Activated naive CD8-positive, alpha-beta T cell treated with anti-CD3 and anti-CD28 coated beads, Interleukin-2, amount 50 U/mL, for 24 hours (primary cell): ENCODE measurements at places on chromosomes 2 and 18.
A peak's percentile ranks its signal among the peaks of the same experiment; 100 is the strongest.

GRCh38 chr2:99032786-99033185 lies 96.8 kb upstream of the CRACDL start:
- no peak for DNase-seq

- DNase-seq = peak; percentile 44
These were observed 86.2 kb downstream of the BCL2 start for GRCh38 chr18:63233334-63233733.

DNA sequence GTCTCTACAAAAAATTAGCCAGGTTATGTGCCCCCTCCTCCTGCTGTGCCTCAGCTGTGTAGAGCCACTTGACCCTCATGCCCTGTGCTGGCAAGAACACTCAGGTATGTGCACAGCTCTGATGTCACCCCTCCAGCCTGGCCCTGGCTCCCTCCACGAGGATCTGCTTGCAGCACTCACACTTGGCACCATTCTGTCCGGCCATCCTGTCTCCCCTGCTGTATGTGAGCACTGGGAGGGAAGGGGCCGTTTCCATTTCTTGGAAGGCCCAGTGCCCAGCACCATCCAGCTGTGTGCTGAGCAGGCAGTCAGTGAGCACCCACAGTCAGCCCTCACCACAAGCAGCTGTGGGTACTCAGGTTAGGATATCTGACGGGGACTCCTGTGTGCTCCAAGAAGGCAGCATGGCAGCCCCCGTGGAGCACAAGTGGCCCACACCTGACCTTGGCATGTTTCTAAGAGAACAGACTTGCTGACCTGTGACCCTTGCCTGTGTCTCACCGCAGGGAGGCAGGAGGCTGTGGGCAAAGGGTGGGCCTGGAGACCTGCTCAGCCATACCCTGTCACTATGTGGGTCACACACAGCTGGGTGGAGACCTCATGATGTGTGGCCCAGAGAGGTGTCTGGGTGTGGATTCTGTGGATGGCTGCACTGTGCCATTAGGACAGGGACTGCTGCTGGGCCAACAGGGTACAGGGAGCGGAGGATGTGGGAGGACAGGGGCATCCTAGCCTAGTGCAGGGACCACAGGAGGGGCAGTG lies 31.5 kb downstream of the USP34 start:
- no peak for DNase-seq

GRCh38 chr2:231351648-231352047 lies 43.9 kb upstream of the B3GNT7 start:
- DNase-seq = no peak

GRCh38 chr2:40372283-40372985 lies 79.5 kb downstream of the SLC8A1 start:
- no peak for DNase-seq

DNA sequence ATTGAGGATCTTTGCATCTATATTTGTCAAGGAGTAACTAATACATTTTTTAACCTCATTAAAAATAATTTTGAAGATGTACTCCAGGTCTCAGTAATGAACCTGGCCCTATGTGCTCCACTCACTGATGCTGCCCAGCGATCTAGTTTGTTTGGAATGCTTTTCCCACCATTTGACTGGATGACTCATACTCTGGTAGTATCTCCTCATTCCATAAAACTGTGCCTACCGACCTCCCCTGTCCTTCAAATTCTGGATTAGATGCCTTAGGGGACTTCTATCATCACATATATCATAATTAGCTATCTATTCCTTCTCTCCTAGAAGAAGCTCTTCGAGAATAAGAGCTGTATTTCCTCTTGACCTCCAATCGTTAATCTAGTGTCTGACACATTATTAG lies 83.8 kb downstream of the FAM117B start:
- DNase-seq = no peak

DNA sequence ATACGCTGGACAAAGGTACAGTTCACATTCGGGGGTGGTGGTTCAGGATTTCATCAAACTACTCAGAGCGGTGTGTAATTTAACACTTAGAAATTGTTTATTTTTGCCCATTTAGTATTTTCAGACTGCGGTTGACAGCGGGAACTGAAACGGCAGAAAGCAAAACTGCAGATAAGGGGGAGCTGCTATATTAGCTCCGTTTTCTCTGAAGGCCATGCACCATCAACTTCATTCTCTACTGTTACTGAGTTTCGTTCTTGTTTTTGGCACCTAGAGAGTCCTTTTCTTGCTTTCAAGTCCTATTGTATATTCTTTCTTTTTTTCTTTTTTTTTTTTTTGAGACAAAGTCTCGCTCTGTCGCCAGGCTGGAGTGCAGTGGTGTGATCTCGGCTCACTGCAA lies 121.5 kb upstream of the SP3 start:
- DNase-seq = no peak

- DNase-seq = no peak
These were observed 18.9 kb downstream of the SAG start for GRCh38 chr2:233326500-233326899.

- no peak for DNase-seq
These were observed 15.5 kb downstream of the MAP3K20 start for GRCh38 chr2:173090973-173091660.
